Left renal cortex interstitium (tissue), 4 donors: ENCODE measurements at places on chromosomes 2 and 18. TPM values are rescaled to one million over a fixed set of nuclear protein-coding genes. Genes with fewer than 3 reads are reported as not detected.

The RSAD2 gene
- polyA plus RNA-seq = 3.6 TPM

The RAB17 gene
- polyA plus RNA-seq = 22.6 TPM

The ZEB2 gene
- polyA plus RNA-seq = 134 TPM

The GORASP2 gene
- polyA plus RNA-seq = 84.4 TPM

The HAT1 gene
- 62.3 TPM for polyA plus RNA-seq
